GM12878 (cell line): ENCODE measurements at places on chromosomes 4 and X. TPM values are rescaled to one million over a fixed set of nuclear protein-coding genes. Genes with fewer than 3 reads are reported as not detected.

GRCh38 chr4:163367651-163368050 is 24.0 kb downstream of the NPY5R start:
- no peak overlapping the region for H3K4me3 ChIP-seq
- no peak overlapping the region for H3K27ac ChIP-seq
- no peak for DNase-seq
- no peaks in the 10 kb centered on the region for H3K36me3 ChIP-seq
- no peaks in the 10 kb centered on the region for H3K4me1 ChIP-seq

GRCh38 chrX:137178392-137178791 is 144.6 kb upstream of the GPR101 start:
- no peak overlapping the region for H3K4me3 ChIP-seq
- H3K4me1 ChIP-seq, result no peaks in the 10 kb centered on the region
- H3K27me3 ChIP-seq, result peaks cover 2% of the 10 kb centered on the region; the same call in 1 of the 2 replicates
- no peaks in the 10 kb centered on the region for H3K36me3 ChIP-seq

- no peak overlapping the region for H3K4me3 ChIP-seq
- no peaks in the 10 kb centered on the region for H3K27me3 ChIP-seq
- H3K4me1 ChIP-seq, result no peaks in the 10 kb centered on the region
- no peak overlapping the region for H3K27ac ChIP-seq
Measured at GRCh38 chr4:44668526-44668925, 9.7 kb upstream of the GUF1 start.

GRCh38 chrX:136598631-136599030 is 49.3 kb upstream of the CD40LG start:
- DNase-seq, result no peak
- no peaks in the 10 kb centered on the region for H3K27me3 ChIP-seq
- H3K27ac ChIP-seq, result no peak overlapping the region
- no peak overlapping the region for H3K4me3 ChIP-seq

PAGE2 gene
- not detected in 2 replicates for total RNA-seq
